ENCODE measurements at places on chromosomes 4 and X.

- DNase-seq: no peak
Measured at GRCh38 chrX:19544693-19545305, 29.5 kb upstream of the MAP3K15 start.

DNA sequence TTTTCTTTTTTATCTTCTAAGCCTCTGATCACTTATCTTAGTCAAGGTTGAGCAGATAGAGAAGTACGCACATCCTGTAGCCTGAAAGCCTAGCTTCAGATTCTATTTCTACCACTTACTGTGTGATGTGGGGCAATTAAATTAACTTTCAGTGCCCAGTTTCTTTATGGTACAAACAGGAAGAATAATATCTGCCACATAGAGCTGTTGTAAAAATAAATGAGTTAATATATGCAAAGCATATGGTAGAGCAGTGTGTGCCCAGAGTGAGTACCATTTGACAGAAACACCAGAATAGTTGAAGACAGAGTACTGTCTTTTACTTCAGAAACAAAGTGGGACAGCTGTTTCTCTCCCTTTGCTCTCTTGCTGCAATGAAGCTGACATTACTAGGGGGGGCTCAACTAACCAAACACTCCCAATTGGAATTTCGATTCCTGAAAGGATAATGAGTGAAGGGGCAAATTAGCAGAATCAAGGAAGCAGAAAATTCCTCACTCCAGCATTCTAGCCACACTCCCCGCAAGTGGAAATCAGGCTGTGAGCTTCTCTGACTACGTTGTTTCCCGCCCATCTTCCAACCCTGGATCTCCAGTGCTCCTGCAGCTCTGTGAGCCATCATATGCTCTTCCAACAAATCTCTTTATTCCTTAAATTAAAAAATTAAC is 80.4 kb downstream of the MAPK10 start:
- no peak for DNase-seq

DNA sequence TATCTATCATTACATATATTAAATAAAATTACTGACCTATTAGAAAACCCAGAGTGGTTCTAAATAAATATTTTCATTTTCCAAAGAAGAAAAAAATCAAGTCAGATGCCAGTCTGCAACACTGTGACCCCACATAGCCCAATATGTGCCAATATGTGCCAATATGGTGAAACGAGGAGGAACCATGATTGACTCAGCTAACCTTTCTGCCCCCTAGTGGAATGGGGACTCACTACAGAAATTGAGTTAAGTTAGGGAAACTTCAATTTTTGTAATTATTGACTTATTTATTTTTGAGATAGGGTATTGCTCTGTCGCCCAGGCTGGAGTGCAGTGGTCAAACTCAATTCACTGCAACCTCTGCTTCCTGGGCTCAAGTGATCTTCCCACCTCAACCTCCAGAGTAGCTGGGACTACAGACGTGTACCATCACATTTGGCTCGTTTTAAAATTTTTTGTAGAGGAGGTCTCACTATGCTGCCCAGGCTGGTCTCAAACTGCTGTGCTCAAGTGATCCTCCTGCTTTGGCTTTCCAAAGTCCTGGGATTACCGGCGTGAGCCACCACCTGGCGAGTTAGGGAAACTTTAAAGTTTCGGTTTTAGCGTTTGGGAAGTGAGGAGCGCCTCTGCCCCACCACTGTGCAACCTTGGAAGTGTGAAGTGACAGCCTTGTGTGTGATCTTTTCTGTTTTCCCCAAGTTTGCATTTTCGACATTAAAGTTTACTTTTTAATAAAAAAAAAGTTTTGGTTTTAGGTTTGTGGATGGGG is 116.8 kb upstream of the SHISA3 start:
- no peak for DNase-seq

DNA sequence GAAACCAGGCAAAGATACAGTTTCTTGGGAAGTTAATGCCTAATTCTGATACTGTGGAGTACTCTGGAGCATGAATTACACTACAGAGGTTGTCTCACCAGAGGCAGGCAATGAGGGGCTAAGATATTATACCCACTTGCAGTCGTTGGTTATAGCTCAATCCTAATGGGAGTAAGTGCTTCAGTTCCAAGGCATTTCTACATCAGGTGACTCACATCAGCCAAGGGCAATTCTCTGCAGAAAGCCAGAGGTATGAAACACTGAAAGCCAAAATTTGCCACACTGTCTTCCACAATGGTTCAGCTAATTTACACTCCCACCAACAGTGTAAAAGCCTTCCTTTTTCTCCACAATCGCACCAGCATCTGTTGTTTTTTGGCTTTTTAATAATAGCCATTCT is 174.0 kb upstream of the IL15 start:
- DNase-seq: no peak

DNA sequence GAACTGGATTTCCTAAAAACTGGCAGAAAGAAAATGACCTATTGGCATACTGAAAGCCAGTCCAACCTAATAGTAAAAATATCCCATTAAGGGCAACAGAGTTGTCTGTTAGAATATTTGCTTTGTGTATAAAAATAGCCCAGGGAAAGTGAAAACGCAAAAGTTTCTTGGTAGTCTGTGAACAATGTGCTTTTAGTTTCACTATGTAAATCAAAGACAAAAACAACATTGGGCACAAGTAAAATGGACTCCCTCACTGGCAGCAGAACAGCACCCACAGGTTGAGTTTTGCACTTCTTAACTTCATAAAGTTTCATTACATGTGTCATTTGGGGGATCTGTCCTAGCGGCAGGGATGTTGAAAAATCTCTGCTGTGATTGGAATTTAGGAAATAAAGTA is 4.3 kb upstream of the FGG start:
- no peak for DNase-seq

DNA sequence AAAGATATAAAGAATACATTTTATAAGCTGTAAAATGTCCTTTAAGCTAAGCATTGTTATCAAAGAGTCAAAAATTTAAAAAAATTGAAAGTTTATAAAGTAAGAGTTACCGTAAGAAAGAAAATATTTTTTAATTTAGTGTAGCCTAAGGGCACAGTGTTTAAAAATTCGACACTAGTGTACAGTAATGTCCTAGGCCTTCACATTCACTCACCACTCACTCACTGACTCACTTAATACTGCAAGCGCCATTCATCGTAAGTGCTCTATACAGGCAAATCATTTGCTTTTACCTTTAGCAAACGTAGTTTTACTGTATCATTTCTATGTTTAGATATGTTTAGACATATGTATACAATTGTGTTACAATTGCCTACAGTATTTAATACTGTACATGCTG is 20.2 kb downstream of the GLRA3 start:
- DNase-seq: no peak

- DNase-seq: no peak
Measured at GRCh38 chrX:110678591-110678990, 117.0 kb downstream of the CHRDL1 start.

DNA sequence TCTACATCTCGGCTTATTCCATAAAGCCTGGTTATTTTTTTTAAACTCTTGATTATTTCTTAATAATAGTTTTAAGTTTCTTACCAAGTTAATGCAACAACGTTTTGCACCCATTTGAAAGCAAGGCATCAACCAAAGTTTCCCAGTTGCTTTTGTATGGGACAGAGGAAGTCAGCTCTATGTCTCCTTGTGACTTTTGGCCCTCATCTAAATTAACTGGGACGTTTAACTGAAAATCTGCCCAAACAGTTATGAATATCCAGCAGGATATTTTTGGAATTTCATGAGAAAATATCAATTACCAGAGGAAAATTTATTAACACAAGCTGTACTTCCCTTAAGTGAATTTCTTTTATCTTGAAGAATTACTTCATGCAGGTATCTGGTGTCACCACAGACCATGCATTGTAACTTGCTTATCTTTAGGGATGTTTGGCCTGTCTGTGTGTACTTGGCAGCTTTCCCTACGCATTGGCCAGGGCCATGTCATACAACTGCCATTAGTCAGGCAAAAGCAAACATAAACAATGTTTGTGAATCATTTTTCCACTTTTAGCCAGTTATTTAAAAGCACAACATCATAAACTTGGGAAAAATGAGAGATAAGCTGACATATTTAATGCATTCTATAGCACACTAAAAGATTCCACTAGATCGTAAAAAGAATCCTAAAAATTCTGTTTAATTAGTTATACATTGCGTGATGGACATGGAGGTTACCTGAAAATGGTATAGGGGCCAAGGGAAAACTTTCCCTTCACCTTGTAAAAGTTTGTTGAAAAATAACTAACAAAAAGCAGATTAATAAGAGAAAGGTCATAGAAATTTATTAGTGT is 101.4 kb upstream of the PDE5A start:
- no peak for DNase-seq

- DNase-seq: no peak
Measured at GRCh38 chr4:1469607-1470392, 63.6 kb upstream of the NKX1-1 start.

DNA sequence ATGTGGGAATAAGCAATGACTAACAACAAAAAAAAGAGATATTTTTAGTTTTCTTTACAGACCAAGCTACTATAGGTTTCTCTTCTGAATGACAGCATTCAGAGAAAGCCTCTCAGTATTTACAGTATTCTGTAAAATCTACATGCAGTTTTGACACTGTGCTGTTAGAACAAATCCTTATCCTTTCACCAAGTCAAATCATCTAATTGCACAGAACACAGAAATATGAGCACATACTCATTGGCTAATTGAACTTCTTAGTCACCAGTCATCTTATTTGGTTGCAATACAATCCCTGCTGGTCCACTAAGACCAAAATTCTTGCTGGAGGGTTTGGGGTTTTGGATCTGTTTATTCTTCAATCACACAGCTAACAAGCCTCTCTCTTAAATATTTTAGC is 5.7 kb downstream of the ACOT9 start:
- no peak for DNase-seq

GRCh38 chr4:61485056-61485455 is 284.9 kb downstream of the ADGRL3 start:
- no peak for DNase-seq

DNA sequence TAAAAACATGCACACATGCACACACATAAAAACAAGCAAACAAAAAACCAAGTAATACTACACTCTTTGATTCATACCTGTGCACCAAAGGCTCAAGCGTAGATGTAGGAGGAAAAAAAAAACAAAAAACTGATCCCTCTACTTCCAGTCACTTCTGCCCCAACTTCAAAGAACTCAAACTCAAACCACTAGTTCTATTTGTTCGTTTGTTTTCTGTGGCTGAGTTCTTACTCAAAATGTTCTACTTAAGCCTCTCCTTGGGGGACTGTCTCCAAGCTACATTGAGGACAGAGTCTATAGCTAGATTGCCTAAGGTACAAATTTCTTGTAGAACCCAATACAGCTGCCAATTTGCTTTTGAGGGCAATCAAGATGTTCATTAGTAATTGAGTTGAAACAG is 171.0 kb upstream of the ATOH1 start:
- DNase-seq: no peak

- no peak for DNase-seq
Measured at GRCh38 chr4:38365261-38365660, 298.7 kb upstream of the KLF3 start.

- no peak for DNase-seq
Measured at GRCh38 chr4:833156-833555, 7.2 kb upstream of the CPLX1 start.

- DNase-seq: no peak
Measured at GRCh38 chrX:136185401-136186022, 38.2 kb downstream of the FHL1 start.

- peak; percentile 12 for DNase-seq
Measured at GRCh38 chrX:72105436-72105835, 26.3 kb downstream of the RTL5 start.

GRCh38 chr4:78214078-78214477 is 157.0 kb downstream of the FRAS1 start:
- no peak for DNase-seq

GRCh38 chr4:604131-604530 is 21.2 kb upstream of the PDE6B start:
- no peak for DNase-seq

DNA sequence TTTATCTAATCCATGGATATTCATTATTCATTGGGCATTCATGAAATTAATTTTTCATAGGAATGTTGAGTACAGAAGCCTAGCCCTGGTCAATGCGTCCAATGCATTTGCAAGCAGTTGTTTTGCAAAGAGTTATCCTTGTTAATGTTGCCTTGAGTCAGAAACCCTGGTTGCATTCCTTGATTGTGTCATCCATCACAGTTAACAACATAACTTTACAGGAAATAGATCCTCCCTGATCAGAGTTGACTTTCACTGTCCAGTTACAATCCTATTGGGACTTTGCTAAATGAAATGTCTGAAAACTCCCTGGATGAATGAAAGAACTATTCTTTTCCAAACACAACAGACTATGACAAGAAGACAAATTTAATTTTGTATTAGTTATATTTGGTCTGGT is 924.3 kb upstream of the SLIT2 start:
- DNase-seq: no peak

DNA sequence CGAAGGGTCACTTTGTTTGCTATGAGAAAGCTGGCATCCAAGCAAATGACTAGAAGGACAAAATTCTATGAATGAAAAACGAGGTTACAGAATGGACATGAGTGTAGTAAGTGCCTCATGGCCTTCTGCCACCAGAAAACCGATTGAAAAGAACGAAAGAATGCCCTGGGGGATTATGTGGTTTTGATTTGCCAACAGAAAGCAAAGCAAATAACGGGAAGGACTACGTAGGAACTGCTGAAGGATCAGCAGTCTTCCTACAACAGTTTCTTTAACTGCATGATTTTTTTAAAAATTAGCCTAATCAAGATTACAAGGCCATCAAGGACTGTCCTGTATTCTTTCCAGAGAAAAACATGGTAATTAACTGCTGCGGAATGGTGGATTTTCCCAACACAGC is 50.6 kb downstream of the NRK start:
- no peak for DNase-seq

GRCh38 chr4:86653237-86653865 is 59.2 kb downstream of the PTPN13 start:
- no peak for DNase-seq

GRCh38 chrX:30777575-30777974 is 111.5 kb downstream of the TAB3 start:
- DNase-seq: no peak

DNA sequence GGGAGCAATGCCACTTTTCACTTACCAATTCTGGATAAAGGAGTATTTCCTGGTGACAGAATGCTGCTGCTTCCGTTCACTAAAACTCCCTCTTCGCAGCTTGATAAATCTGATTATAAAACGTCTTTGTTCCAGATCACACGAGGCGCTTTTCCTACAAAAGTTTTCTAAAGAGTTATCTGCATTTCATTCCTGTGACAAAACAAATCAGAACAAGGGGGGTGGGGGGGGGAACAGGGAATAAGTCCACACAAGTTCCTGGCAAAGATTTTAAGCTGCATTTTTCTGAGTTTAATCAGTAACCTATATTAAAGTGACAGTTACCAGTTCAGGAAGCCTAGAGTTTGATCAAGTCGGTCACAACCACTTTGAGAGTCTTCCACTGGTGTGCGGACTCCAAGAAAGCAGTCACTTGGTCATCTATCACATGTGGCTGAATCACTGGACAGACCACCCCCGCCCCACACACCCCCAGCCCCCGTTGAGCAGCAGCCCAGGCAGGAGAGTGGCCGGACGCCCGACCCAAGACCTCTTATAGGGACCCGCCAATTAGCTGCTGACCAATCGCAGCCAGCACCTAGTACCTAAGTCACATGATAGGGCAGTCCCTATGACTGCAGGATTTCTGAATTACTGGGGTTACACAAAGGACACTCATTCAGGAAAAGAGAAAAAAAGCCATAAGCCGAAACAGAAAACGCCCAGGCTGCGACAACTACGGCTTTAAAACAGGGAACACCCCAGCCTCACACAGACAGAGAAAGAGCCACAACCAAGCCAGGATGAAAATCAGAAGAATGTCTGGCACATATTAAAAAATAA is 569.3 kb upstream of the DIPK2B start:
- DNase-seq: no peak

GRCh38 chr4:77706717-77707116 is 101.1 kb downstream of the CXCL13 start:
- DNase-seq: no peak
